ENCODE measurements at places on chromosomes 11 and 22. TPM values are rescaled to one million over a fixed set of nuclear protein-coding genes. Genes with fewer than 3 reads are reported as not detected.

The OR2AG2 gene
- total RNA-seq: 0.15 TPM

The E2F8 gene
- 0.53 TPM for total RNA-seq

The IRAG1 gene
- 1.4 TPM for total RNA-seq

The UPB1 gene
- total RNA-seq: 0.24 TPM

The SLC22A8 gene
- total RNA-seq: not detected

The ART1 gene
- not detected for total RNA-seq

The FAT3 gene
- 3.3 TPM for total RNA-seq

The PRAME gene
- 0.15 TPM for total RNA-seq

DNA sequence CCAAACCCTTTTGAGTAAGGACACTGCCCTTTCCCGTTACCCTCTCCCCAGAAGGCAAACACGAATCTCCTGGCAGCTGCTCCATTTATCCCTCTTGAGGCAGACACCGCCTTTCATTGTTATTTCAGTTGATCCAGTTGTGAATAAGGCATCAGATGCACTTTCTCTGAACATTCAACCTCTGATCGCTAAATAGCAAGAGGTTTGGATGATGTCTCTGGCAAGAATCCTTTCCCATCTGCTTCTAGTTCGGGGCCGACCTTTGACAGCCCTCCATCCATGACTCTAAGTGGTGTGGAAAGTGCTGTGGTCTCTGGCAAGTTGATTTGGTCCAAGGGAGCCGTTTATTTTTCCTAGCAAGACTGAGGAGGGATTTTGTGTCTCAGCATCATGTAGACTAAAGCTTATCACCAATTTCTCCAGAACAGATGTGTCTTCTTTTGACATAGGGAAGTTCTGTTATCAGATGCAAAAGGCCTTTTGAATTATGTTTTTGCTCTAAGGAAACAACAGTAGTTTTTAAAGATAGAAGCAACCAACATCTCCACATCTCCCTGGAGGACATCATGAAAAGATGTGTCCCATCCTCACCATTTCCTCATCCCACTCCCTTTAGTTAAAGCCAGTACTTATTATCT lies 123.6 kb downstream of the CCDC34 start:
- no peak for DNase-seq

DNA sequence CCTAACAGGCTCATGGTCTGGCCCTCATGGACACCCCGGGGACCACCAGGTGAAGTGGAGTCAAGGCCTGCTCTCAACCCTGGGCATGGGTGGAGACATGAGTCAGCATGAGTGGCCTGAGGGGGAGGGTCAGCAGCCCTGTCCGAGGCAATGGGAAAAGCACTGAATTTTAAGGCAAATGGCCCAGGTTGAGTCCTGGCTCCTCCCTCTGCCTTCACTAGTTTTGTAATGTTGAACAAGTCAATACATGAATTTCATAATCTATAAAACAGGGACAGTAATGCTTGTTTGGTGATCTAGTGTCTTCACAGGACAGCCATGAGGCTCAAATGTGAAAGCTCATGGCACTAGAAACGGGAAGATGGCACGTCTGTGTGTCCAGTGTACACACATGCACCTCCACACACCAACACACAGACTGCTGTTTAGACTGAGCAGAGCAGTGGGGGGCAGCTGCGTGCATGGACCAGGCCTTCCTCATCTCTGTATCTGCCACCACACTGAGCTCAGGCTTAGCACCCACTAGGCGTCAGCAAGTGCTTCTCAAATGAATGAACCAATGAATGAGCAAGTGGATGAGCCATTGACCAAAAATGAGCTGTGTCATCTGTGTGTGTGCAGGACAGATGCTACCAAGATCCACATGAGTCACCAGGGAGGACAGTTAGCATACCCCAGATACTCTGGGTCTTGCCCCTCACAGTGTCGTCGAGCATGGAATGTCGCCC lies 63.4 kb downstream of the NRXN2 start:
- DNase-seq: no peak

DNA sequence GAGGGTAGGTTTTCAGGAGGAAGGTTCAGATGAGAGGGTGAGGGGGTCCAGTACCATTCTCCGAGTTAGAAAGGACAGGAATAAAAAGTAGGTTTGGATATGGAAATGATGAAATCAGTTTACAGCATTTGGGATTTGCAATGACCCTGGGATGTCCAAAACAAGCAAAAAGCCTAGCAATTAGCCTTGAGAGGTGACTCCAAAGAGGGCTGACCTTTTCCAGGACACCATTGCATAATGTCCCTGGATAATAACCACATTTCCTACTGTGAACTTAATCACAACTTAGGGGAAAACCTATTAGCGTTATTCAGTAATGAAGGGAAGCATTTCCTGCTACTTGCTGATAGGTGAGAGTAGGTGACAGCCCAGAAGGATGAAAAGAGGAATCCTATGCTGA lies 101.4 kb upstream of the ARHGAP42 start:
- DNase-seq: no peak

GRCh38 chr11:86067009-86067850 lies 1.7 kb downstream of the PICALM start:
- DNase-seq: no peak

GRCh38 chr11:45470794-45471167 lies 184.6 kb upstream of the SYT13 start:
- no peak for DNase-seq

- DNase-seq: no peak
Observed at GRCh38 chr22:32409977-32410376, 2.1 kb downstream of the RTCB start.

DNA sequence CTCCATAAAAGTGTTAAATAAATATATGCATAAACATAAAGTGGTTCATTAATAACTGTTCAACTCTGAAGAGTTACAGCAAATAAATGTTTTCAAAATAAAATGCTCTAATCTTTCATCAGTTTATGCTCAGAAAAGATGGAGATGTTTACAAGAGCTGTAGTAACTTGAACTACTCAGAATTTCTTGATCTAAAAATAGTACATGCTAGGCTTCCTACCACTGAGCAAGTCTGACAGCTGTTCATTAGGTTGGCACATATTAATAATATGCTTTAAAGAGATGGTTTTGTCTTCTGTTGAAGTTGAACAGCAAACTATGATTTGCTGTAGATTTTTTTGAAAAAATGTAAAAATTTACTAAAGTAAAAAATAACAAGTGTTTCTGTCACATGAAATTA lies 10.8 kb upstream of the SLN start:
- DNase-seq: no peak

- no peak for DNase-seq
Observed at GRCh38 chr11:64156235-64157011, 9.5 kb downstream of the MACROD1 start.

DNA sequence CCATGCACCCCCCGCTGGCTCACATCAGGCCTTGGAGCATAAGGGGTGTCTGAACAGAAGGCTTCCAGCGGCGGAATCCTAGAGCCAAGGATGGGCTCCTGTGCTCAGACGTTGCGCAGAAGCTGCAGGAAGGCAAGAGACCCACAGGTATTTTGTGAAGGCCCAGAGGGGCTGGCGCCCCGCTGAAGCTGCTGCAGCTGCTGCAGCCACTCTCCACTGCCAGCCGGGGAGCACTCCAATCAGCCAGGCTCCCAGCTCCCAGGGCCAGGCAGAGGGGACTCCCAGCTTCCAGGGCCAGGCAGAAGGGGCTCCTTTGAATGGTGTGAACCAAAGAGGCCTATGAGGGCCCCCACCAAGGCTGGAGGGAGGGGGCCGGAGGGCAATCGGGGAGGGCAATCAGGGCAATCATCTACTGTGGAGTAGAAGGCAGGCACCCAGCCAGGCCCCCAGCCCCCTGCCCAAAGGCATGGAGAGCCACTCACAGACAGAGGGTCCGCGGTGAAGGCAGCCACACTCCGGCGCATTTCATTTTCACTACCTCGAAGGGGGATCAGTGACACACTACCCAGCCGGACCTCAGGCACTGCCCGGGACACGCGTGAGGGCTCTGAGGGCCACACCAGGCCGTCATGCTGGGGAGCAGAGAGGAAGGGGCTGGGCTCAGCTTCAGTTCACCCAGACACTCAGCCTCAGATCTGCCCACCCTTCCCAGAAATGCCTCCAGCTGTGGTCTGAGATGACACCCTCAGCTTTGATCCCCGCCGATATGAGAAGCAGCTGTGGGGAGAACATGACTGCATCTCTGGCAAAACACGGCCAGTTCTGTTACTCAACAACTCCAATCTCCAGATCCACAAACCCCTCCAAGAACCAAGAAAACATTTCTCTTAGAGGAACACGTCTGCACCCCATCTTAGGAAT lies 11.6 kb upstream of the PDE2A start:
- no peak for DNase-seq

DNA sequence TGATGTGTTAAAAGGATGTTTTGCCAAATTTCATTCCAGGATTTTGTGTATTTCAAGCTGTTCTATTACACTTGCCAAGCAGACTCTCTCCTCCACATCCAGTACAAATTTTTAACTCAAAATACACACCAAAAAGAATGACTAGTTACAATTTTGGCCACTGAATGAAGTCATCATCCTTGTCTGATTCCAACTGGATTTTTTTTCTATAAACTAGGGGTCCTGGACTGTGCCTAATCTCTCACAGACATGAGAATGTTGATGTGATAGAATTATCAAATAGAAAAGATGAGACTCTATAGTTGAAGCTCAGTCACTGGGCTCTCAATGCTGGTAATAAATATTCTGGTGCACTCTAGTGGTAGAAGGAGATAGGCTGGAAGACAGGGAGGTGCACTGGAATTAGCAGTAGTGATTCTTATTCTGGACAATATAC lies 85.8 kb downstream of the FANCF start:
- no peak for DNase-seq

DNA sequence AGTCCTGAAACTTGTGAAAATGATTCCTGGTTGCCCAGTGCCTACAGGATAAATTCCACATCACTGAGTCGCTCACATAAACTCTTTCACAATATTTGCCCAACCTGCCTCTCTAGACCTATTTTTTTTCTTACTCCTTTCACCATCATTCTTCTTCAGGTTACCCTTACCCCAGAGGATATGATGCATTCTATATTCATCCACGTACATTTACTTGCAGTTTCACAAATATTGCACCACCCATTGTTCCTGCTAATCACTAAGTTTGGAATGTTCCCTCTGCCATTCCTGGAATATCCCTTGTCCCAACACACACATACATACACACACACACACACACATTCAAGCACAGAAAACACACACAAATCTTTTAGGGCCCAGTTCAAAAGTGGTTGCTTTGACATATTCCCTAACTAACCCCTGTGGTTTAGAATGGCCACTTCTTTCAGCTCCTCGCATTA lies 379.5 kb downstream of the ETS1 start:
- peak; percentile 90 for DNase-seq

- no peak for DNase-seq
Observed at GRCh38 chr11:119372260-119373058, 9.0 kb downstream of the USP2 start.

Measured in glomerular endothelial cell (primary cell).